ENCODE measurements at places on chromosomes 12 and 14.

GRCh38 chr14:35284506-35284905, 7.7 kb upstream of the PSMA6 start:
- no peak for DNase-seq

DNA sequence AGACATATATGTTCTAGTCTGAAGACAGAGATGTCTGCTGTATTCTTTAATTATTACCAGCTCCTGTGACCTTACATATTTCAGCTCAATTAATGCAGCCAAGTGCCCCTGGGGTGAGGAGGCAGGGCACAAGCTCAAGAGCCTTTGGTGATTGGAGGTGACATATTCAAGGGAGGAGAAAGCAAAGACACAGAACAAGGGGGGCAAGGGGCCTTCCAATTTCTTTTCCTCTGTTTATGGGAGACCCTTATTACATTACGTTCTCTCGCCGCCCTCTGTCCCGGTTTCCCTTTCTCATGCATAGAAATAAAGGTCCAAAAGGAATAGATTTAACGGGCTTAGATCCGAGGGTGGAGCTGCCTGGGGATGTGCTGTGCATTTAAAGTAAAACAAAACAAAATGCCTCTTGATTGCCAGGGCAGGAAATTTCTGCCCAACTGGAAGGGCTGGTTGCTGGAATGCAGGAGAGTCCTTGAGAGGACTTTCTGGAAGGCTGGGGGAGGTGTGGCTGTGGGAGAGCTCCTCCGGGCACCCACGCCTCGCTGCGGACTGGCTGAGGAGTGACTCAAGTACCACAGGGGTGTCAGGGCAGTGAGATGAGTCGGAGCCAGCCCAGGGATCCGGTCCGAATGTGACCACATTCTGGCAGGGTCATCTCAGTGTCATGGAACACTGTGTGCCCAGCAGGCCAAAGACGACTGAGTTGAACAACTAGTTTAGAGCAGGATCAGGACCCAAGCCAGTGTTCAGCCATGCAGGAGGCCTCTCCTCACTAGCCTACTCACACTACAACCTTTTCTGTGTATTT, 32.1 kb upstream of the GSG1 start:
- no peak for DNase-seq

DNA sequence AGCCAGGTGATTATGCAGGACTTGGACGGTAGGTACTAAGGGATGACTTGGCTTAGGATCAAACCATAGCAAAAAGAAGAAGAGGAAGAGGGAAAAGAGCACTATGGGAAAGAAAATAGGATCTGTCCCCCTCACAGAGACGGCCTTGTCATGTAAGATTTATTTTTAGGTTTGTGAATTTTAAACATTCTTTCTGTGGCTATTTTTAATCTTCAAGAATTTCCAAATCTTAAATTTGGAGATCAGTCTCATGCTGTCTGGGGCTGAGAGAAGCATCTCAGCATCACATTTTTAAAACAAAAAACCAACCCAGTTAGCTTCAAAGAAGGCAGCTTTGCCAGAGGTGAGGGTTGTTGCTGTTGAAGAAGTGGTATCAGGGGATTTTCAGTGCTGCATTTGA, 52.6 kb upstream of the STRN3 start:
- DNase-seq, result no peak

DNA sequence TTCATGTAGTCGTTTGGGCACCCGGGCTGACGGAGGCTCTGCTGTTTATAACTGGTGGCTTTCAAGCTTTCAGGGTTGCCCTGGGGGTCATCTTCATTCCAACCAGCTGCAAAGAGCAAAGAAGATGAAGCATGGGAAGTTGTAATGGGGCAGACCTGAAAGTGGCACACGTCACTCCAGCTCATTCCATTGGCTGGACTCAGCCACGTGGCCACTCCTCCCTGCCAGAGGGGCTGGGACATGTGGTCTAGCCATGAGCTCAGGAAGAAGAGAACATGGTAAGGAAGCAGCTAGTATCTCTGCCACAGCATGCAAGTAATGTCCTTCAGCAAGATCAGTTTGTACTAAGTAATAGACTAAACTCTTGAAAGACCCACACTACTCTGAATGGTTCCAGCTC, 51.7 kb upstream of the FERMT2 start:
- no peak for DNase-seq

- no peak for DNase-seq
Observed at GRCh38 chr14:55654243-55654642, 74.2 kb downstream of the KTN1 start.

DNA sequence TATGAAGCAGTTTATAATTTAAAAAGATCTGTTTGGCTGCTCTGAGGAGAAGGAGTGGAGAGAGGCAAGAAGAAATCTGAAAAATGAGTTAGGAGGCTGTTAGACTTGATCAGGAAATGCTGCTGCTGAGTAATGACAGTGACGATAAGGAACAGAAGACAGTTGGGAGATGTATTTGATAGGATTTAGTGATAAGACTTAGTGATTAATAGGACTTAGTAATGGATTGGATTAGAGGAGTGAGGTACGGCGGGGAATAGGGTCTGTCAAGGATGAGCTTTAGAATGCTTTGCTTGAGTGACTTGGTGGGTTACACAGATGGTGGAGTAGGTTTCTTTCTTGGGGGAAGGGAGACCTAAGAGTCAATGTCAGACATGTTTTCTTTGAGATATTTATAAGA, 31.7 kb downstream of the UNC79 start:
- no peak for DNase-seq

- peak; percentile 61 for DNase-seq
Observed at GRCh38 chr12:48977290-48978281, 536 bp upstream of the WNT1 start.

DNA sequence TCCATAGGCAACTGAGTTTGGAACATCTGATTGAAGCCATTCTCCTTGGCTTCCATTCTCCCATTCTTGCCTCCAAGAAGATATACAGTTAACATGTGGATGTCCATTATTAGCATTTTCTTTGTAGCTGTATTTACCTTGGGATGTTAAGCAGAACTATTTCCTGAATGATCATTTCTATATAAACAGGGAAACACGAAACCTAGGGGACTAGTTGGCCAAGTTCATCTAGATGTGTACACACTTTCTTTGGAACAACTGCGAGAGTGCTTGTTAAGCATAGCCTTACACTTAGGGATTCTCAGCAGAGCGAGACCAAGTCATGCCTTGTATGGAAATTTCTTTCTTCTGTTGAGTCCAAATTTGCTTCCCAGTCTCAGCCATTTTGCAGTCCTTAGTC, 42.1 kb downstream of the DRAM1 start:
- no peak for DNase-seq

All from activated CD4-positive, CD25-positive, alpha-beta regulatory T cell treated with anti-CD3 and anti-CD28 coated beads, Interleukin-2, amount 50 U/mL, for 16 hours (primary cell).